Lower lobe of right lung (tissue), 2 donors: ENCODE measurements at places on chromosomes 7 and 10. TPM values are rescaled to one million over a fixed set of nuclear protein-coding genes. Genes with fewer than 3 reads are reported as not detected.

DNA sequence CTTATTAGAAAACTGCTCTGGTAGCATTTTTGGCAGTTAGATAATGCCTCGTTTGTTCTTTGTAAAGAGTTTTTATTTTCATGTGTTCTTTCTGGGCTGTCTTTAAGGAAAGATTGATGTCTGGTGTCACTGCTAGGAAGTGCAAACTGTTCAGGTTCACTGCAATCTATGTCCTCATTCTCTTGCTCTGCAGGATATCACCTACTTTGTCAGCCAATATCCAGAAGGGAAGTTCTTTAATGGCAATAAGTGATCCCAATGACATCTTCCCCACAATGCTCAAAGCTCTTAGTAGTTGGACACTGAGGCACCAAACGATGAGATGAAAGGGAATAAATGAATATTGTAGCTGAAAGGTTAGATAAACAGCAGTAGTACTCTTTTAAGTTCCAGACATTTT, 115.1 kb downstream of the AGMO start:
- DNase-seq = no peak

- DNase-seq = no peak
These were observed 1.1 kb downstream of the JMJD1C start for GRCh38 chr10:63464402-63465292.

DNA sequence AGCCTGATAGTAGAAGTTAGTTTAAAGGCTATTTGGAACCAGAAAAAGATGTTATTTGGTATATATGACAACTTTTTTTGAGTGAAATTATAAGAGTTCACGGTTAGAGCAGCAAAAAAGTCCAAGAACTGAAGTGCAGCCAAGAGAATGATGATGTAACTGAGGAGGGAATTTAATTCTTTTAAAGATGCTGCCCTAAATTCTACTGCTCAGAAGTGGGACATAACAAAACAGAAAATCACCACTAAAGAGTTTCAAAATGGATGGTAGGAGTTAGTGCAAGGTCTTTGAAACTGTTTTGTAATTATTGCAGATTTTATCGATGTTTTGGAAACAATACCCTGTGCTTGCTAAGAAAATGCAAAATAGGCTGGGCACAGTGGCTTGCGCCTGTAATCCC, 6.5 kb downstream of the SAMD8 start:
- DNase-seq = no peak

GRCh38 chr10:44926751-44927351, 15.7 kb downstream of the TMEM72 start:
- DNase-seq = no peak

DNA sequence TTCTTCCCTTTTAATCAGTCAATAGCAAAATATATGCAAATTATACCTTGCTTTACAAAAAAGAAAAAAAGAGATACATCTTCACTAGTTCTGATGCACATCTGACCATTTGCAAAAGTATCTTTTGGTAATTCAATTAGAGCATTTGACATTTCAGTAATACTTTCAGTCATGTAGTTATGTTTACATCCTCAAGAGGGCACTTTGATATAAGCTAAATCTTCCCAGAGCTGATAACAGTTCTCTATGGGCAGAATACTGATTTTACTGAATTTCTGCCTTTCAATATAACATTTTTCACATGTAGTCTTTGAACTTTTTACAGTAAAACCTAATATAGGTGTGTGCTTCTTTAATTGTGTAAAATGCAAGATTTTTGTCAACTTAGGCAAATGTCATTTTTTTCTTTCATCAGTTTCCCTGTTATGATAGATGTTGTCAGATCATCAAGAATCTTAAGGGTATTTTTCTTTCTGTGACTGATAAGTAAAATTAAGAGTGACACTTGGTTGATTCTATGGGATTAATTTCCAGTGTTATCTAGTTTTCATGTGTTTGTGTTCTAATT, 703.5 kb upstream of the SEMA3D start:
- no peak for DNase-seq

GARIN1A gene
- 3.4 TPM for total RNA-seq
